HS-27A (cell line): ENCODE measurements at places on chromosomes 5 and 9.

- DNase-seq = no peak
These were observed 804.8 kb upstream of the ZNF608 start for GRCh38 chr5:125551246-125551645.

- DNase-seq = no peak
These were observed 711 bp downstream of the MRPL50 start for GRCh38 chr9:101397746-101398067.

GRCh38 chr5:39658866-39659265 lies 234.1 kb upstream of the DAB2 start:
- DNase-seq = no peak

DNA sequence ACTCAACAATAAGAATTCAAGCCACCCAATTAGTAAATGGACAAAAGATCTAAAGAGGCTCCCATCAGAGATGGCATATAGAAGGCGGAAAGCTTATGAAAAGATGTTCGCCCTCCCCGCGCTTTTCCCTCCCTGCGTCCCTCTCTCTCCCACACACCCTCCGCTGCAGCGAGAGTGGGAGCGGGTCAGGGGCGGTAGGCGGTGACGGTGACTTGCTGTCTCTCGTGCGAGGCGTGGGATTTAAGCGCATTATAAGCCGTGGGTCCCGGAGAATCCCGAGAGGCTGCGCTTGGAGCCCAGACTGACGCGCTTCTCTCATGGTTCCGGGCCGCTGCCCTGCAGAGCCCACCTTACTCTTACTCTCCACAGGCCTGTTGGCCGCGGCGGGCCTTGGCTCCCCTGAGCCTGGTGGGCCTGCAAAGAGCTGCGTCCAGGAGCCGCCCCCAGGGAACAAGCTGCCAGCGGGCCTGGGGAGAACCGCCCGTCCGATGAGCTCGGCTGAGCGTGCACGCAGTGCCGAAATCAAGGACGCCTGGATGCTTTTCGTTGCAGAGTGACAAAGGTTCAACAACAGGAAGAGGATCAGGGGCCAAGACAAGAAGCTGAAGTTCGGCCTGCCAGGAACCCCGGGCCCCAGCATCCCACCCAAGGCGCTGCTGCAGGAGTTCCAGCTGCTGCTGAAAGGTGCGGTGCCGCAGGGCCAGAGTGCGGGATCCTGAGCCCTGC lies 42.6 kb upstream of the BICD2 start:
- no peak for DNase-seq

- DNase-seq = no peak
These were observed 373.6 kb upstream of the SGCD start for GRCh38 chr5:155953335-155953734.

DNA sequence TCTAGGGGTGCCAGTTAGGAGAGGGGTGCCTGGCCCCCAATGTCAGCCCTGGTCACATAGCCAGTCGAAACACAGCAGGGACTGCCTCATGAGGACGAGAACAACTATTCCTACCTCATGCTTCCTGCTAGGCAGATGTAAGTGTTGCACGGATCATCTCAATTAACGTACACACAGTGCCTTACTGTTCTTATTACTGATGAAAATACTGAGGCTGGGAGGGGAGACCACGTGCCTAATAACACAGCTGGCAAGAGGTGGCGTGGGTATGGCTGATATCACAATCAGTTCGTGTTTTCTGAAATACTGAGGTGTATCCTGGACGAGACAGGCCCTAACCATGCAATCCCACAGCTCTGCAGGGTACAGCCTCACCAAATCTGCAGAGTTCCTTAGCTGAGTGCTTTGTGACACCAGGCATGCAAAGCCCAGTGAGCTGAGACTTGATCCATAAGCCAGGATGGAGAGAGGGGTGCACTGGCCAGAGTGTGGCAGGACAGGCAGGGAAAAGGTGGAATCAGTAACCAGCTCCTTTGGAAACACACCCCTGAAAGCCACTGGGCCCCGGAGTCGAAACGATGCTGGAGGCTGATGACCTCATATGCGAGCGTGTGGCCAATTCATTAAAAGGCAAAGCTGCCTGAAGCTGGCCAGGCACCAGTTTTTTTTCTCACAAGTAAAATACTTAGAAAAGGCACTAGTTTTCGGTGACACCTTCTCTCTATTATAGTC lies 63.9 kb downstream of the PRRT1B start:
- DNase-seq = no peak

- DNase-seq = no peak
These were observed 38.7 kb upstream of the SH3PXD2B start for GRCh38 chr5:172493002-172493401.

DNA sequence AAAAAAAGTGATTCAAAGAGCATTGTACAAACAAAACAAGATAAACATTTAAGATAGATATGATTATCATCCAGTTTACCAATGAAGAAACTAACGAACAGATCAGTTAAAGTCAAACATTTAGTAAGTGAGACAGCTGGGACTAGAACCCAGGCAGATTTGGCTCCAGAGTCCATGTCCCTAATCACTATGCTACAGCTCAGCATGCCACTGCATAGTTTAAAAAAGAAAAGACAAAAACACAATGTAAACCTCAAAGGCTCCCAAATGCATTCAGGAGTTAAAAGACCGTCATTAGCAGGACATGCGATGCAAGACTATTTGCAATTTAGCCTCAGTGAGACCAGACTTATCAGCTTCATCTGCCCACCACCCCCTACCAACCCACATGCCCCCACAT lies 36.8 kb downstream of the DENND1A start:
- no peak for DNase-seq

GRCh38 chr9:4668604-4669003 lies 2.3 kb upstream of the SPATA6L start:
- no peak for DNase-seq

- DNase-seq = no peak
These were observed 8.4 kb upstream of the ZNF354C start for GRCh38 chr5:179051784-179052183.

DNA sequence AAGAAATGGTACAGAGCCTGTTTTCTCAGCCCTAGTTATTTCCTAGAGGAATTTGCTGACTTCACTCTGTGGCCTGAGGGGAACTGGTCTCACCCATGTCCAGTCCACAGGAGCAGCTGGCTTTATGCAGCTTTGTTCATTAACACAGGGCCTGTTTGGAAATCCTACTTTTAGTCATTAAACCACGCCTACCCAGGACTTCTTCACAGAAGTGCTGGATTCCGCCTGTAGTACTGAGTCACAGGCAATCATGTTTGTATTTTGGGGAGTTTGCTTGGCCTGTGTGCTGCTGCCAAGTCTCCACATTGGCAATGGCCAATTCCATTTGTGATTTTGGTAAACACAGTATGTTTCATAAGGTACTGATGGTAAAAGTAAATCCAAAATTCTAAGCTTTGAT lies 52.8 kb downstream of the CTNND2 start:
- DNase-seq = no peak
